GM12864 (cell line): ENCODE measurements at places on chromosomes 5 and 9.

- no peak for DNase-seq
Measured at GRCh38 chr5:169041180-169041579, 259.8 kb downstream of the SLIT3 start.

GRCh38 chr5:130708754-130709153 is 456.3 kb downstream of the HINT1 start:
- DNase-seq: no peak

DNA sequence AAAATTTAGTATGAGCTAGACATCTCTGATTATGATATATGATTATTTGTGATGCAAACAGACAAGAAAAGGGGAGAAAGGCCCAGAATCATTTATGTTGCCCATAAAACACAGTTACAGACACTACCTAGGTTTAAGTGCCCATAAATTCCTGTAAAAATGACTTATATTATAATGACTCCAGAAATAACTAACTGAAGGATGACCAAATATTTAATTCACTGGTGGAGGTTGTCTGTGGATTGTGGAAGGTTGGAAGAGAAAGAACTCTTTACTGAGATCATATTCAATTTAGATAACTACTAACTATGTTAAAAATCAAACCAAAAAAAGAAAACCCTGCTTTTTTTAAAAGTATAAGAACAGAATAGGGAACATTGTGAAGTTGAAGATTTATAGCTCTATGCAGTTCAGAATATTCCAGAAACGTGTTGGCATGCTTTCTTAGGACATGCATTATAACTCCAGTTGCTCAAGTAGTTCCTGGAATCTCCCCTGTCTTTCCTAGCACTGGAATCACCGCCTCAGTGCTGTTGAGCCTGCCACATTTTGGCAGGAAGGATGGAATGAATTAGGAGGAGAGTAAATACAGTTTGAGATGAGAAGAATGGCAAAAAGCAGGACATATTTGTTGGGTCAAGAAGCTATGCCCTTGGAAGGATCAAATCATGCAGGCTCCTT is 72.0 kb upstream of the PAPPA start:
- no peak for DNase-seq

DNA sequence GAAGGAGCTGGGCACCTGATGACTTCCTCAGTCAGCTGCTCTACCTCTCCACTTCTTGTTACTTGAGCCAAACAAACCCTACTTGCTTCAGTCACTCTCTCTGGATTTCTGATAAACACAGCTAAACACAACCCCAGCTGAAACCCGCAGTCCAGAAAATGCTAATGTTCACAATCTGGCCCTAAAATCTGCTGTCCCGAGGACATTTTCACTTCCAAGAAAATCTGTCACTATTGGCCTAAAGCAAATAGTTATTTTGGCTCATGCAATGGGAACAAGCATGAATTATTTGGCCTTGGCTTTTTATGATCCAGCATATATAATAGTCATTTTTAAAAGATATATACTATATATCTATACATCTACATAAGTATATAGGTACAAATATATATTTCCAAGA is 19.1 kb downstream of the FAM81B start:
- no peak for DNase-seq

- DNase-seq: no peak
Measured at GRCh38 chr9:133950192-133950591, 41.9 kb downstream of the VAV2 start.

DNA sequence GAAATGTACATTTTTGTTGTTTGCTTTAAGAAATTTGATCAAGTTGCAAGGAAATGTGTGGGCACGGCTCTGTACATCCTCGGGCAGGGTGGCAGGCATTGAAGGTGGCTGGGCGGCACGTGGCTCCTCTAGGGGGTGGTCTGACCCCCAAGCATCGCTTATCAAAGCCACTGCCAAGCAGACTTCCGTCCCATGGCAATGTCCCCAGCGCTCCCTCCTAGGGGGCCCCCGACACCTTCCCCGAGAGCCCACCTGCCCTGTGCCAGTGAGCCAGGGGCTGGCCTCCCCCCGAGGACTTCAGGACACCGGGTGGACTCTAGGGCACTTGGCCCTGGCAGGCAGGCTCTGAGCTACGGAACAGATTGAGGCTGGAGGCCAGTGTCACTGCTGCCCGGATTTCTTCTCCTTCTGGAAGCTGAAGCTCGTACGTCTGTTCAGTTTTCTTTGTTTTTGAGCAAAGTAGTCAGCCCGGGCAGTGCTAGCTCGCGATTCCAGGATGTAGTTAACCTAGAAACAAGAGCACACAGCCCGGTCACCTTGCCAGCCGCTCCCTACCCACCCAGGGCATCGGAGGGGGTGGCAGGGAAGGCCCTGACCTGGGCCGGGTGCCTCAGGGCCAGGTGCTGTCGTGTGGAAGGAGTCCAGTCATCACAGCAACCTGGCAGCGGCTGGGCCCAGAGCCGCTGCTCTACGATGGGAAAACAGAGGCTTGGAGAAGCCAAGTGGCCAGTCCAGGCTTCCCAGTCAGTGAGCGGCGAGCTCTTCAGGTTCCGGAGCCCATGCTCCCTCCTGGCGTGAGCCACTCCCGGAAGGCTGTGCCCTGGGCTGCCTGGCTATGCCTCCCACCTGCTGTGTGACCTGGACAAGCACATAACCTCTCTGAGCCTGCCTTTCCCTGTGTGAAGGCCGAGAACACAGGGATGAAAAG is 177.1 kb downstream of the GAPVD1 start:
- no peak for DNase-seq

GRCh38 chr5:20611620-20612019 is 623.6 kb upstream of the CDH18 start:
- no peak for DNase-seq

- peak; percentile 98 for DNase-seq
Measured at GRCh38 chr5:124649491-124650146, 96.8 kb downstream of the ZNF608 start.

- DNase-seq: no peak
Measured at GRCh38 chr5:75046366-75047142, 5.8 kb downstream of the GCNT4 start.

- no peak for DNase-seq
Measured at GRCh38 chr5:108898707-108899106, 151.0 kb downstream of the FER start.

DNA sequence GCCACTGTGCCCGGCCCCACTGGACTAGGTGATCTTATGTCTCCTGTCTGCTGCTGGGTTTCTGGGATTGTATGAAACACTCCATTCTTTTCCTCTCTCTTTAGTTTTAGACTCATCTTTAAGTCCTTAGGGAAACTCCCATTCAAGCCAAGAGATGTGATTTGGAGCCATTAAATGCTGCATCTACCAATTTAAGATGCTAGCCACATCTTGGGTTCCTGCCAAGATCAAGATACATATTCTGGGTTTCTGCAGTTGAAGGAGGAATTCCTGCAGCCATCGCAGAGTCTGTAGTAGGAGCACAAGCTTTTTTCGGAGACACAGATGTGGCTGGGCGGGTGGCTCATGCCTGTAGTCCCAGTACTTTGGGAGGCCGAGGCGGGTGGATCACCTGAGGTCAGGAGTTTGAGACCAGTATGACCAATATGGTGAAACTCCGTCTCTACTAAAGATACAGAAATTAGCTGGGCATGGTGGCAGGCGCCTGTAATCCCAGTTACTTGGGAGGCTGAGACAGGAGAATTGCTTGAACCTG is 23.2 kb downstream of the STXBP1 start:
- no peak for DNase-seq

DNA sequence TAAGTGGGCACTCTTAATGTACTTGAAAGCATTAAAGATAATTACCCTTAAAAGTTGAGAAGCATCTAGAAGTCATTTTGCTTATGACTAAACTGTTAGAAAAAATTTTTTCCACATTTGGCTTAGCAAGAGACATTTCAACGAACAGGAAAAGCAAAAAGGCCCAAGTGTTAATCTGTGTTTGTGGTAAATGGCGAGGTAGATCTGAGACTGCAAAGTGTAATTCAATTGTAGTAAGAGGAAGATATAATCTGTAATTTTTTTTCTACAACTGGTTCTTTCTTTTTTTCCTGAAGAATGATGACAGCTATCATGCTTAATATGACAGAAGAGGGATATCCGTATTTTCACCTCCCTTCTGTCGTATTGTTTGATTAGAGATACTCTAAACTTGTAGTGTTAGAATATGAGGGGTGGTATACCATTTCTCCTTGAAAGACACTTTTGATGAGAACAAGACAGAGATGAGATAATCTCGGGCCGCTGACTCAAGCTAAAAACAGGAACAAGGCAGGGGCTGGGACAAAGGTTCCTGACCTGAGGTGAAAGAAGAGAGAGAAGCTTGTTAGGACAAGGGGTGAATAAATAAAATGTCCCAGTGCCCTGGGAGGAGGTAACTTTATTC is 459.3 kb upstream of the ZNF608 start:
- DNase-seq: no peak

- no peak for DNase-seq
Measured at GRCh38 chr9:124584631-124585030, 77.4 kb upstream of the NR5A1 start.

DNA sequence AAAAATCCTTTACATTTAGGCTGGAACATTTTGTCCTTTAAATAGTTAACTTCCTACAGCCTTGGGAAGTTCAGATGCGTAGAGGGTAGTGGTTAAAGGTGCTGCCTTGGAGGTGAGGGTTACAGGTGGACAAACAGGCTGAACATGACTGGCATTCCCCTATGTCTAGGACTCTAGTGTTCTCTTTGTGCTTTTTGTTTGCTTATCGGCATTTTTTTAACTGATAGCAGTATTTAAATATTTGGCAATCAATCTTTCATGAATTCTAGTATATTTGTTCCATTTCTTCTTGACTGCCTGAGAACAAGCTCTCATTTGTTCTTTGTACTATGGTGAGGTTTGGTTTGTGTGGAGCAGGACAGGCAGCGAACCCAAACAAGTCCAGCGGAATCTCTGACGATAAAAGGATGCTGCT is 307.6 kb downstream of the CTNND2 start:
- DNase-seq: no peak

GRCh38 chr9:91410161-91410560 is 13.5 kb downstream of the NFIL3 start:
- DNase-seq: no peak

GRCh38 chr5:163997965-163998364 is 492.5 kb downstream of the MAT2B start:
- DNase-seq: no peak

- no peak for DNase-seq
Measured at GRCh38 chr9:84668196-84669012, 1.1 kb upstream of the NTRK2 start.

DNA sequence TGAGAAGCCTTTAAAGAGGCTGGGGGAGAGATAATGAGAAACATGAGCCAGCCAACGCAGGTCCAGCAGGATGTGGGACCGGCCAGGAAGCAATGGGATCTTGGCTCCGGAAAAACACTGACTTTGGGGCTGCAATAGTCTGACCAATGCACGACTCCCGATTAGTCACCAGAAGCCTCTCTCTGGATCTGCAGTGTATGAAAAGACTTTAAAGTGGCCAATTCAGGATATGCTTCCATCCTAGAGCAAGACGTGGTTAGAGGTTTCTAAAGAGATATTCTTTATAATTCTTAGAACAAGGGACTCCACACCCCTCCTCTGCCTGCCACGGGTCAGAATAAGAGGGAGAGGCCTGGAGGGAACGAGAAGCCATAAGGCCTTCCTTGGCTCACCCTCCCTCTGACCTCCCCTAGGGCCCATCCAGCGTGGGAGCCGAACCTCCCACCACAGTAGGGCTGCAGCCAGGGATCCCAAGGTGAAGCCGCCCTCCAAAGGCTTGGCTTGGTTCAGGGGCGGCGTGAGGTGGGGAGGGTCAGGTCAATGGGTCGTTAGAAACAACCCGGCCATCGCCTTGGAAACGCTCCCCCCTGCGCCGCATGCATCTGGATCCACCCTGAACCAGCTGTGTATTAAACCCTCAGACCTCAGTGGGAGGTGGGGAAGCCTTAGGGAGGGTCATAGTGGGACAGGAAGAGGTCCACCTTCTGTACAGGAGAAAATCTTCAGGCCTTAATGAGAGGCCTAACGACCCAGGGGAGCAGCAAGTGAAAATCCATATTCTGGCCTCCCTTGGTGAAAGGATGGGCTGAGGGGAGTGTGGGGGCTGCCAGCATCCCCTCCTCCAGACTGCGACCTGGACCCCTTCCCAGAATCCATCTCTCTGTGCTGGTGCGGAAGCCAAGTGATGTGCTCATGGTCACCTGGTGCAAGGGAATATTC is 11.1 kb downstream of the FGF1 start:
- no peak for DNase-seq

DNA sequence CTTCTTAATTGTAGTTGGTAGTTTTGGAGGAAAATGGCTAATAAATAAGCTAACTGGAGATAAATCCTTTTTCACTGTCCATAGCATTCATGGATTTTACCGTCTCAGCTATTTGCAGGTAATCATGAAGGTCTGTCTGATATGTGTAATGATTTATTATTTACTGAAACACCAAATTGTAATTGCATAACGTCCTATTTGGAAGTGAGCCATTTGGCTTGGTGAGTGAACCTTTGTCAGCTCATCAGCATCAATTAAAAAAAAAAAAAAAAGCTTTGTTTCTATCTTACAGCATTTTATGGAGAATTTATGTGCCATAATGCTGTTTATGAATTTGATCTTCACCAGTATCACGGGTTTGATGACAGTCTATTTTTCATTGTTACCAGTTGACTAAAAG is 20.2 kb downstream of the RECK start:
- no peak for DNase-seq

DNA sequence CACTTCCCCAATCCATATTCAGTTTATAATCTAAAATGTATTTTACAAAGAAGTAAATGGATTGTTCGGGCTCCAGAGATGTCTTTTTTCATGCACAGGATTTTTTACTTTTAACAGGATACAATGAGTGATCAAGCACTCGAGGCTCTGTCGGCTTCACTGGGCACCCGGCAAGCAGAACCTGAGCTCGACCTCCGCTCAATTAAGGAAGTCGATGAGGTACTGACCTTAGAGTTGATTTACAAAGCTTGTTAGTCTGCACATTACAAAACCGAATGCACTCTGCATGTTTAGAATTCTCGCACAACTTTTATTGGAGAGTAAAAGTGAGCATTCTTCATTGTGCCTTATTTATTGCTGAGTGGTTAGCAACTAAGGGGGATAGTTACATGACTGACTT is 65.2 kb downstream of the ERAP1 start:
- no peak for DNase-seq

DNA sequence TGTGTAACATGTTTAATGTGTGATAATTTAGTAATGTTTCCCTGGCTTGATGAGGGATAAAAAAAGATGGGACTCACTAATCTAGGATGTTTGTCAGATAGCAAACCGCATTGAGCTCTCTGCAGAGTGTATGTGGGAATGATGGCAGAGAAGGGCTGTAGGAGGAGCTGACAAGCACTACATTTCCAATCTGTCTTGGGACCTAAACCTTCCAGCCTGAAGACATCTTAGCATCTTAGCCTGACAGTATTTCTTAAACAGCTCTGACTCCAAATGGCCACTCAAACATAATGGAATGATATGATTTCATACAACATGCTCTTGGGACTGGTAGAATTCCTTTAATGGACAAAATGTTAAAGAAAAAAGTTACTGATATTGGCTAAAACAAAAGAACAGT is 116.7 kb downstream of the PPP2R2B start:
- DNase-seq: no peak

DNA sequence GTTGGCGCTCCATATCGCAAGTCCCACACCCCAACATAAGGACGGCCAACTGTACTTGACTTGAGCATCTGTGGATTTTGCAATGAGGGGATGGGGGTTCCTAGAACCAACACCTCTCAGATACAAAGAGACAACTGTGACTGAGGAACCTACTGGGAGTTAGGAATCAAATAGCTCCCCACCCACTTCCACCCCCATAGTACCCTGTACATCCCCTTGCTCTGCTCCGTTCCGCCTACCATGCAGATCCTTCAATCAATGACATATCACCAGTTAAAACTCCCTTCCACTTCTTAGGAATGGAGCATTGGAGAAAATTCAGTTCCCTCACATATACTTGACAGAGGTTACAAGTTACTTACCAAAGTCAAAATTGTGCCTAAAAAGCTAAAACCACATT is 140.9 kb downstream of the MLLT3 start:
- no peak for DNase-seq
